NCI-H2107 (cell line): ENCODE measurements at places on chromosomes 5 and 9.

- no peak for DNase-seq
These were observed 515.6 kb downstream of the CCDC171 start for GRCh38 chr9:16068476-16068875.

DNA sequence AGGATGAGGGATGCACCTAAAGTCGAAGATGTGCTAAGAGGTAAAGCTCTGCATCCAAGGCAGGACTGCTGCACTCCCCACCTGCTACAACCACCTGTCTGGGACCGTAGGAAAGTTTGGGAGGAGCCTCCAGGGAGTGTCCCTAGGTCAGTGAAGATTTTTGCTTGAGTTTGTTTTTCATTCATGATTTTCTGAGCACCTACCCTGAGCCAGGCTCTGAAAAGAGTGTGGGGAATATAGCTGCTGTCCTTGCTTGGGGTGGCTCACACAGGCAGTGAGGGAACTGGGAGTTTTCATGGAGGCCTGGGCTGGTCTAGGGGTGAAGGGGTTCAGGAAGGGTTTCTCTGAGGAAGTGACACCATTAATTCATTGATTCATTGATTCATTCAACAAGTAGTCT is 48.9 kb downstream of the SAR1B start:
- no peak for DNase-seq

DNA sequence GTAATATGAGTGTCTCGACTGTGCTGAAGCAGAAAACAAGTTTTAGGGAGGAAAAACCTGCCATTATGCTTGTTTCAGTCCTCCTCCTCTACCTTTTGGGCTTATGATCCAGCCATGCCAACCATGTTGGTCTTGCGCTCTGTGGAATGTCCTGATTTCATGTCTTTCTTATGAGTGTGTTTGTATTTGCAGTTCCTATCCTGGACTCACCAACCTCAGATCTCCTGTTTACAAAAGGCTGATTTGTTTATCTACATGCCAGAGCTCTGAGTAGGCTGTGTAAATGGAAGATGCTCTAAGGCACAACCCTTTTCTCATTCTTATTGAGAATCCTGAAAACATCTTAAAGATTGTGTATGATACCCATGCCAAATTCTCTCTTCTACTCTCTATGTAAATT is 138.6 kb downstream of the ARHGEF28 start:
- DNase-seq: no peak

GRCh38 chr5:170538696-170539586 is 35.1 kb downstream of the KCNIP1 start:
- no peak for DNase-seq

- no peak for DNase-seq
These were observed 7.7 kb downstream of the TRIM32 start for GRCh38 chr9:116694785-116695291.

GRCh38 chr5:55904152-55904551 is 53.0 kb downstream of the IL31RA start:
- DNase-seq: no peak
